ENCODE measurements at places on chromosomes 6 and 20.

DNA sequence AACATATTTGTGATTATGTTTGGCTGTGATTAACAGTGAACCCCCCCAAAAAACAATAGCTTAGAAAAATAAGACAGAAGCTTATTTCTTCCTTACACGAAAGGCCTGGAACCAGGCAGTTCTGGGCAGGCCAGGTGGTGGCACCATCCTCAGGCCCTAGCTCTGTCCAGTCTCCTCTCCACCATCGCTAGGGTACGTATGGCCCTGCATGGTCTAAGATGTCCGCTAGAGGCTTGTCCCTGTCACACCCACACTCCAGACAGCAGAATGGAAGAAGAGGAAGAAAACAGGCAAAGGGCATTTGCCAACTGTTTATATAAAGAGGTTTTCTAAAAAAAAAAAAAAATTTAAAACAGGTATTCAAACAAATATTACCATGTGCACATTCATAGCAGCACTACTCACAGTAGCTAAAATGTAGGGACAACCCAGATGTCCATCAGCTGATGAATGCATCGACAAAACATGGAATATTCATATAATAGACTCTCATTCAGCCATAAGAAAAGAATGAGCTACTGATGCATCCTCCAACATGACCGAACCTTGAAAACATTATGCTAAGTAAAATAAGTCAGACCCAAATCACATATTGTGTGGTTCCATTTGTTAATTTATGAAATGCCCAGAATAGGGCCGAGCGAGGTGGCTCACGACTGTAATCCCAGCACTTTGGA lies 6.7 kb downstream of the TGM3 start:
- no peak for DNase-seq

GRCh38 chr6:113644861-113645575 lies 212.1 kb upstream of the MARCKS start:
- DNase-seq = no peak

DNA sequence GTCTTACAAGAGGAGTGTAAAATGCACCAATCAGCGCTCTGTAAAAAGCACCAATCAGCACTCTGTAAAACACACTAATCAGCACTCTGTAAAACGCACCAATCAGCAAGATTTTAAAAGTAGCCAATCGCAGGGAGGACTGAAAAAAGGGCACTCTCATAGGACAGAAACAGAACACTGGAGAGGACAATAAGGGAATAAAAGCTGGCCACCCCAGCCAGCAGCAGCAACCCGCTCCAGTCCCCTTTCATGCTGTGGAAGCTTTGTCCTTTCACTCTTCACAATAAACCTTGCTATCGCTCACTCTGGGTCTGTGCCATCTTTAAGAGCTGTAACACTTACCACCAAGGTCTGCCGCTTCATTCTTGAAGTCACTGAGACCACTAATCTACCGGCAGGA lies 1.7 kb upstream of the AIG1 start:
- DNase-seq = no peak

DNA sequence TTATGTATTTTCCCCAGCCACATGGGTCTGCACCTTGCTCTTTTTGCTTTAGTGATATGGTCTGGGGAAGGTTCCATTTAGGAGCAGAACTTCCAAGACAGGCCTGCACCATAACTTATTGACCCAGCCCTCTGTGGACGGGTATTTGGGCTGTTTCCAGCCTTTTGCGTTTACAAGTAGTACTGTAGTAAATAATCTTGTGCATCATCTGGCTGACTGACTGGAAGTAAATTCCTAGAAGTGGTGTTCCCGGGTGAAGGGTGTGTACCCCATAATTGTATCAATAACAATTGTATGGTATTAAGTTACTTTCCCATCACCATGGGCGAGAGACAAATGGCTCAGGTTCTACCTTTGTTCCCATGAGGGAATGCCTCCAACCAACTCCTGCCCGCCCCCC lies 31.6 kb downstream of the SPDEF start:
- no peak for DNase-seq

- DNase-seq = no peak
Measured at GRCh38 chr6:110703906-110704594, 111.2 kb downstream of the CDK19 start.

DNA sequence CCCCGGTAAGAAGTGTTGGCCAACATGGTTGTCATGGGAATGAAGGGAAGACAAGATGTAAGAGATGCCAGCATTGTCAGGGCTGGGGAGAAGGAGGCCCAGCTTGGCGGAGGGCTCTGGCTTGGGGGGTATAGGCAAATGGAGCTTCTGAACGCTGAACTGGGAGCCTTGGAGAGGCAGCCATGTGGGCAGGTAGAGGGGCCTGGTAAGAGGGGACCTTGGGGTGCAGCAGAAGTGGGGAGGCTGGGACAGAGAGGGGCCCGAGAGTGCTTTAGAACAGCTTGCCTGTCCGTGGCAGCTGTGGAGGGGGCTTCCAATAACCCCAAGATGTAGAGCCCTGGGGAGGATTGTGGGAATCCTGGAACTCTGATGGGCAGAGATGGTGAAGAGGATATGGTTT lies 3.0 kb downstream of the SLC22A1 start:
- DNase-seq = no peak
